ENCODE measurements at places on chromosomes 6 and 20.

DNA sequence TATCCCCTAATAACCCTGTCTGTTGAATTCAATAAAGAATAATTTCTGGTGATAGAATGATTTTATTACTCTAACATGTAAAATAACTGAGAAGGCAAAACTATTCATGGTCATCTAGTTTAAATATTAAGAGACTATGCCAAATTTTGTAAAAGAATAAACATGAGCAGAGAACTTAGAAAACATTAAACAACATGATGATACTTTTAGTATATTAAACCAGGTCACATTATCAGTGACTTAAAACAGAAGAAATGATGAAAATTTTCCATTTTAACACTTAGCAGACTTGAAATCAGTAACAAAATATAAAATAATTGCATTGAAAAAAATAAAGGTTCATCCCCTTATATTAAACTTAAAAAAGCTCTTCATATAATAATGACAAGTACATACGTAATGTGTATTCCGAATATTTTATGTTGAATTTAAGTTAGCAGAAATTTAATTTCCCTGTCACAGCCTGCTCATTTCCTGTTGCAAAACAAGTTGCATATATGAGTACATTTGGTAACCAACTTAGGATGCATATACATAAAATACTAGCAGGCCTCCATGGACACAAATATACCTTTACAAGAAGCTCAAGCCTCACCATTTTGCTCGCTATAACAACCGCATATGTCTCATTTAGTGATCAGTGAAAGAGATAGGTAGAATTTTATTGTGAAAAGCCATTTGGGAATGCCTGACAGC lies 40.6 kb downstream of the DTNBP1 start:
- no peak for DNase-seq

GRCh38 chr6:131005439-131006016 lies 57.5 kb downstream of the EPB41L2 start:
- no peak for DNase-seq

GRCh38 chr6:143260857-143261256 lies 189.6 kb downstream of the ADAT2 start:
- DNase-seq, result no peak

DNA sequence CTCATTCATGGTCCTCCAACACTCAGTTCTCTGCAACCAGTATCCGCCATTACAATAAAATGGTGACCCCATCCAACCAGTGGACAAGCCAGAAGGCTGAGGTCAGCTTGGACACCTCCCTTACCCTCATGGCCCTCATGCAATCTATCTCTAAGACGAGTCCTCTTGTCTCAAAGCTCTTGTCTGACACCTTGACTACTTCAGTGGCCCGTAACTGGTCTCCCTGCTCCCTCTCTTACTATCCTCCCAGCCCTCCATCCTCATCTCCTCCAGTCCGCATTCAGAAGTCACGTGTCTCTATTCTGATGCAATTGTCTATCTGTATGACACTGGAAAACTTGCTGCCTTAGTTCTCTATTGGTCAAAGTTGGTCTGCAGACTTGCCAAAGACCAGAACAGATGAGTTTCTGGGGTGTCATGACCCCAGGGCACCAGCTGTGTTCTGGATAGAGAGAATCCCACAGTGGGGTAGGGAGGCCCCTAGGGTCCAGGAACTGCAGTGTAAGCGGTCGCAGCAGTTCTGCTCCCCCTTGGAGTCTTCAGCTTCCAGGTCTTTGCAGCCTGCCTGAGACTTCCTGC lies 59.6 kb upstream of the RNF24 start:
- DNase-seq, result no peak

DNA sequence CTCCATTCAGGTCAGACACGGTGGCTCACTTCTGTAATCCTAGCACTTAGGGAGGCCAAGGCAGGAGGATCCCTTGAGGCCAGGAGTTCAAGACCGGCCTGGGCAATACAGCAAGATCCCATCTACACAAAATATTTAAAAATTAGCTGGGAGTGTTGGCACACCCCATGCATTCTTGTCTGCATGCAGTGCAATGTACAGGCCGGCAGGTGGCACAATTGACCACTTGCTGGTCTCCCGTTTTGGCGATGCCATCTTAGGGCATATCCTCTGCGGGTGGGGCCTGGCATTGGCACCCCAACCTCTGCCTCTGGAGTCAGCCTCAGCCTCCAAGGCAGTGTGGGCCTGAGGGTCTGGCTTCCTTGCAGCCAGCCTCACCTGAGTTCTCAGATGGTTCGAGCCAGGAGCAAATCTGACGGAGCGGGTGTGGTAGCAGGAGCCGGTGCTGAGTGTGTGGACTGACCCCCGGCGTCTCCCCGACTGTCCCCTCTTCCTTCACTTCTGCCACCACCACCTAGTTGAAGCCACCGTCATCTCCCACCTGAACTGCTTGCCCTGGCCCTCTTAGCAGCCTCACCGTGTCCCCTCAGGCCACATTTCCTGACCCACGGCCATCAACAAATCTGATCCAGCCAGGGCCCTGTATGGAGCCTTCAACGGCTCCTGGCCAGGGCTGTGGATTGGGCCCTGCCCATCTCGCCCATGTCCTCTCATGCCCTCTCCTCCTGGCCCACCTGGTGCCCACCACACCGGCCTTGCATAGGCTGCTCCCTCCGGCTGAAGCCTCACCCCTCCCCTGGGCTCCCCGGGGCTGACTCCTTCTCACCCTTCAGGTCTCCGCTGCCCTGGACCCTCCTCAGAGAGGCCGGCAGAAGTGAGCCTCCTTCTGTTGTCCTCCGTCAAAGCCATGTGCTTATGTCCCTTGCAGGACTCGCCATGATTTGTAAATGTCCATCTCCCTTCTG lies 44.0 kb downstream of the EFCAB8 start:
- peak; percentile 64 for DNase-seq

DNA sequence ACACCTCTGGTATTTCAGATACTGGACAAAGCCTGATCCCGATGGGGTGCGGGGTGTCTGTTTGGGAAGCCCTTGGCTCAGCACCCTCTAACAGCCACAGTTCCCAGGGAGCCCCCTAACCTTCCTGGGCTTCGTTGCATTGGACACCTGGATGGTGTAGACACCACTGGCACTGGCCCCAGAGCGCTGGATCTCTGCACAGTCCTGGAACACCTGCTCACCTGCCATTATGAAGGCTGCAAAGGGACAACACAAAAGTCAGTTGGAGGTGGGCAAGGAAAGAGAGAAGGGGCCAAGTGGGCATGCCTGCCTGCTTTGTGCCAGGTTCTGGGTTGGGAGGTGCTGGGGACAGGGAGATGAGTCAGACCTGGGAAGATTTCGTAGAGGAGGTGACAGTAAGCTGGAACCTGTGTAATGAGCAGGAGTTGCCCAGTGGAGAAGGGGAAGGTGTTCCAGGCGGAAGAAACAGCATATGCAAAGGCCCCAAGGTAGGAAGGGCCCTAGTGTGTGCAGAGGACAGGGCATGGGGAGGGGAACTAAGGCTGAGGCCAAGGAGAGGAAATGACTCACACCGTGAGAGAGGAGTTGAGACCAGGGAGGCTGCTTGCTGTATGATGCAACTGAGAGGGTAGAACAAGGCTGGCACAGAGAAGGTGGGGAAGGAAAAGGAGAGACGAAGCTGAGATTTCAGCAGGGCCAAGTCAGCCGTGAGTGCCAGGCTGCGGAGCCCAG lies 34.9 kb downstream of the ANGPT4 start:
- no peak for DNase-seq

DNA sequence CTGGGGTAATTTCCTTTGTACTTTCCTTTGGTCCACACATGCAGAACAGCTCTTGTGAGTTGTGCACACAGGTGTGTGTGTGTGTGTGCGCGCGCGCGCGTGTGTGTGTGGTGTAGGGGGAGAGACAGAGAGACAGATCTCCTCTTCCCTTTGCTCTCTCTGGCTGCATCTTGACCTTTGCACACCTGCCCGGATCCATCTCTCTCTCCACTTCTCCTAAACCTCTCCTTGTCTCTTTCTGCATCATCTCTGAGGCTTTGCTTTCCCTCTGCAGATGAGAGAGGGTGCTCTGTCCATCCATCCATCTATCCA lies 67.0 kb downstream of the SRC start:
- no peak for DNase-seq

GRCh38 chr20:37411408-37412219 lies 65.7 kb downstream of the SRC start:
- DNase-seq, result no peak

GRCh38 chr6:129662980-129663431 lies 47.0 kb downstream of the ARHGAP18 start:
- no peak for DNase-seq

GRCh38 chr6:27617046-27617687 lies 144.3 kb upstream of the ZNF184 start:
- no peak for DNase-seq

DNA sequence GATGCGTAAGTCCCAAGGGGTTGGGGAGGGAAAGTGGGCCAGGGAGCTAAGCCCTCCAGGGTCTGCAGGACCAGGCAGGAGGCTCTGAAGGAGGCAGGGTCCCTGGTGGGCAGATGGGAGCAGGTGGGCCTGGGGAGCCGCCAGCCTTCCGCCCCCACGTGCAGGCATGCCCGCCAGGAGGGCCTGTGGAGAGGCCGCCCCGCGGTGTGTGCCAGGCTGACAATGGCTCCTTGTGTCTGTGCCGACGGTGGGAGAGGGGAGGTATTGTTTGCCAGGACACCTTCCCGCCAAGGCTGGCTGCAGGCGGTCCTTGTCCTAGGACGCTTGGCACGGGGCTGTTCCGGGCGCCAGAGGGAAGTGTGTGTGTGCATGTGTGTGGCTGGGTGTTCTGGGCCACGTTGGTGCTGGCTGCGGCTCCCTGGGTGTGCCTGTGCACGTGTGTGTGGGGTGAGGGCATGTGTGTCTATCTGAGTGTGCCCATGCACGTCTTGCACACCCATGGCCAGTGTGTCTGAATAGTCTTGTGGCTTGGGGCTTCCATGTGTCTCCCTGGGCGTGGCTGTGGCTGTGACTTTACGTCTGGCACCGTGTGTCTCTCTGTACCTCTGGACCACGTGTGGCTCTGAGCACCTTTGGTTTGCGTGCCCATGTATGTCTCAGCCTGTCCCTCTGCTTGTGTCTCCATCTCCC lies 153.0 kb downstream of the CEBPB start:
- no peak for DNase-seq

- DNase-seq, result no peak
Observed at GRCh38 chr6:150153905-150154492, 11.2 kb downstream of the PPP1R14C start.

DNA sequence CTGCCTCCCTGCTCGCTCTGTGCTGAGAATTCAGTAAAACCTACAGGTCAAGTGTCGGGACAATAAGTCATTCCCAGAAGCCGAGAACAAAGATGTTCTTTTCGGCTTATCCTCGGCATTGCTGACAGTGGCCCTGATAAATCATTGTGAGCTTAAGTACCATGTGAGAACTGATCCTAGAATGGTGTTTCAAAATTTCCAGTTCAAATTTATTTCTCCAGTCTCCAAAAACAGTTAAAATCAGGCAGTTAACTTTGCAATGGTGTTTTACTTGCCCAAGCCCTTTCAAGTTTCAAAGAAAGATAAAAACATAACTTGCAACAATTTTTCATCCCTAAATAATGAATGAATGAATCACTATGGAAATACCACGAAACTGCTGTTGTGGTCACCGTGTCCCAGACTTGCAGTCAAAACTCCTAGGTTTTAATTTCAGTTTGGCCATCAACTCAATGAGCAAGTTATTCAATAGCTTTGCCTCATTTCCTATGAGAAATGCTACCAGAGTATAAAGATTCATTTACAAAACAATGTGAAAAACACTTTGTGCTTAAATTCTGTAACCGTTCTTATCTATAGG lies 4.3 kb downstream of the ATP5F1E start:
- DNase-seq, result no peak

DNA sequence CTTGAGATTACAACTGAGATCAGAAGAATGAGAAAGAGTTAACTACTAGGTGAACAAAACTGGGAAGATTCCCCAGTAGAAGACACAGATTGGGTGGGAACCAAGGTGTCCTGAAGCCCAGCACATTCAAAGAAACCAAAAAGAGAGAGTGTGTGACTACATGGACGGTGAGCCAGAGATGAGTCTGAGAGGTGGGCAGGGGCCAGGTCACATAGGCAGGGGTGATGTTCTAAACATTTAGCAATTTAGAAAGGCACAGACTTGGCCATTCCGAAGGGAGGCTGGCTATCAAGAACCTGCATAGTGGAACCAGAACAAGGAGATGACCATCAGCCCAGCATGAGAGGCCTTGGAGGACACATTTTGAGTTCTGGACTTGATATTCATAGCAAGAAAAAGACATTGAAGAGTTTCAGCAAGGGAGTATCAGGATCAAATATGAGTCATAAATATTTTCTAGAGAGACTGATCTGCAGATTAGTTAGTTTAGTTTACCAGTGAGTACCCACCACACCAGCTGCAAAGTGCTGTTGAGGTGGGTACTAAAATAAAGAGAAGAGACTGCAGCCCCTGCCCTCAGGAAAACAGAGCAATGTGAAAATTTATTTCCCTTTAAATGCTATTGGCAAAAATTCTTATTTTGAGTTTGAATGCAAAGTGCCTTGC lies 340.5 kb upstream of the PRDM1 start:
- DNase-seq, result no peak

DNA sequence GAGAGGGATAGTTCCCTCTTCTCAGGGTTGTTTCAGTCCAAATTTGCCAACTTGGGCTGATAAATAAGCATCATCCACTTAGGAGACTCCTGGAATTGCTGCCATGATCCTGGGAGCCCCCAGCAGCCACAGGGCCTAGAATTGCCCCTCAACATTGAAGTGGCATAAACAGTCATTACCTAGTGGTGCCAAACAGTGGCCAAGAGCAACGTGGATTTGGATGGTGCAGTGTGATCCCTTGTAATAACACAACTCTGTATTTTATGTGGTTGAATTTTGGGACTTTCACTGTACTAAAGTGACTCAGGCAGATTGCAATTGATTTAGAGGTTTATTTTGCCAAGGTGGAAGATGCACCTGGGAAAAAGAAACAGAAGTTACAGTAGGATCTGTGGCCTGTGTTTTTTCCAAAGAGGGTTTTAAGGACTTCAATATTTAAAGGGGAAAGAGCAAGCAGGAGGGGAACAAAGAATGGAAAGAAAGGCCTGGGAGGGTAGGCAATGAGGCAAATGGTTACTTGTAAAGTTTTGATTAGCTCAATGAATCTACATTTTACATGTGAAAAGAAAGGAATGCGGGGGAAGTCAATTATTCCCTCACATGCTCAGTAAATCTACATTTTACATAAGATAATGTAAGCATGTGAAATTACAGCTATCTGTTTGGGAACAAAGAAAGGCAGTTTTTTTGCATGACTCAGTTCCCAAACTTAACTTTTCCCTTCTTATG lies 168.0 kb upstream of the NOX3 start:
- DNase-seq, result no peak

DNA sequence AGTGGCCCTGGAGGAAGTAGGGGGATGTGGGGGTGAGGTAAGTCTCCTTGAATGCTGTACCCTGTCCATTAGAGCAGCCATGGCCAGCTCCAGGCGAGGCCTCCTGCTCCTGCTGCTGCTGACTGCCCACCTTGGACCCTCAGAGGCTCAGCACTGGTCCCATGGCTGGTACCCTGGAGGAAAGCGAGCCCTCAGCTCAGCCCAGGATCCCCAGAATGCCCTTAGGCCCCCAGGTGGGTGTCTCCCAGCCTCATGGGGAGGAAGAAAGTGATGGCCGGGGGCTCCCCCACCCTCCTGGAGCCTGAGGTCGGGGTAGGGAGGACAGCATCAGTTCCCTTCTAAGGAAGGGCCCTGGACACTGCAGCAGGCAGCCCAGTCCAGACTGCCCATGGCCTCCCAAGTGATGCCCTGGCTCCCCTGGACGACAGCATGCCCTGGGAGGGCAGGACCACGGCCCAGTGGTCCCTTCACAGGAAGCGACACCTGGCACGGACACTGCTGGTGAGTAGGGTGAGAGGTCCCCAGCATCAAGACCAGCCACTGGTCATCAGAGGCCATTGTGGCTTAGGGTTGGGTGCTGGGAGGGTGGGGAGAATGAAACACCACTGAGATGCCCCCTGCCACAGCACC lies 1.0 kb downstream of the GNRH2 start:
- DNase-seq, result no peak

Measured in effector CD4-positive, alpha-beta T cell (primary cell).